ENCODE measurements at places on chromosomes 2 and 18. TPM values are rescaled to one million over a fixed set of nuclear protein-coding genes. Genes with fewer than 3 reads are reported as not detected.

Gene GALNT5
- polyA plus RNA-seq = 0.34 TPM

Gene CNDP1
- polyA plus RNA-seq = 0.20 TPM

Gene NYAP2
- 0.01 TPM for polyA plus RNA-seq

Gene HOXD12
- 0.09 TPM for polyA plus RNA-seq

Gene EMILIN1
- polyA plus RNA-seq = 347 TPM

Gene MC2R
- polyA plus RNA-seq = not detected

DNA sequence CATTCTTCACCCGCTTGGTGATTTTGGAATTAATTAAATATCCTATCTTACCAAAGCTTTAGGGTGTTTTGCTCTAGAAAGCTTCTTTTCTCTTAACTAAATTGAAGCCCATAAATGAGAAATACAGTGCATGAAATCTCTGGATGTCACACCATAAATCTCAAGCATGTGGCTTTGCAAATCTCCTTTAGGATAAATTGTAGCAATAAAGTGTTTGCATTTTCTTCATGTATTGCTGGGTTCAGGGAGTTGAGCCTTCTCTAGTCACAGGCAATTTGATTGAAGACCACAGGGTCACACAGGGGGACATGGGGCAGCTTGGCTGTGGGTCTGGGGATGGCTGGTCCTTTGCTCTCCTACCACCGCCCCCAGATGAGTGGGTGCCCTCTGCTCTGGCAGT lies 364.2 kb downstream of the CLIP4 start:
- DNase-seq = no peak

DNA sequence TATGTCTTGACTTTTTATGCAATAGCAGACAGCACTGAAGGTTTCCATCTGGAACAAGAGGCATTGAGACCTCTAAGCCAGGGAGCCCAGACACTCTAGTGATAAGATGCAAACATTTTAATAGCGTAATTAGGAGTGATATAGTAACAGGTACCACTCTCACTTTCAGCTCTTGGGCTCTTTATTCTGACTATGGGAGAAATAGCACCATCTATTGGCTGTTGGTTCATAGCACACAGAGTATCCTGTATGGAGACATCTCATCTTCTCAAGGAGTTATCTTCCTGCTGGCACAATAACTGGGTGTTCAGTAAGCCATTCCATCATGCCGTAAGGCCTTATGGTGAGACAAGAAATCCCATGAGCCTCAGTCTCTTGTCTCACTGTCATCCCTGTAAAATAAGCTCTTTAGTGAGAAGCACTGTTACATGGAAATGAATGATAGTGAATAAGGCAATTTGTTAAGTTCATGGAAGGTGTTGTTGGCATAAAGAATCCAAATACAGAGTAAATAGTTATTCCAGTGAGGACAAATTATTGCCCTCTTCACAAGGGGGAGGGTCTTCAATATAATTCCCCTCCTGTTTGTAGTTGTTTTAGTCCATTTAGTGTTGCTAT lies 48.3 kb downstream of the THUMPD2 start:
- DNase-seq = no peak

GRCh38 chr2:177692783-177693269 lies 300.3 kb downstream of the AGPS start:
- no peak for DNase-seq

DNA sequence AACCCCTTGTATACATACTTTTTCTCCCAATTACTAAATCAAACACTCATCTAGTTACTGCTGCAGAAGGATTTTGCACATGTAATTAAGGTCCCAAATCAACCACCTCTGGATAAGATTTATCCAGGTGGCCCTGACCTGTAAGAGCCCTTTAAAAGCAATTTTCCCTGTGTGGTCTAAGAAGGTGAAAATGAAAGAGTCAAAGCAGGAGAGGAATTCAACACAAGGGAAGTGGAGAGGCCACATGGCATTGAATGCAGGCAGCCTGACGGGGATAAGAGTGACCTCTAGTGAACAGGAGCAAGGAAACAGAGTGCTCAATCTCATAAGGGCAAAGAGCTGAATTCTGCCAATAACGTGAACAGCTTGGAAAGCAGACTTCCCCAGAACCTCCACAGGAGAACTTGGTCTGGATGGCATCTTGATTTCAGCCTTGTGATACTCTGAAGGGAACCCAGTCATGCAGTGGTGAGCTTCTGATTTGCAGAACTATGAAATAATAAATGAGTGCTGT lies 27.2 kb downstream of the PPP3R1 start:
- DNase-seq = no peak

- DNase-seq = no peak
These were observed 103.8 kb downstream of the ASAP2 start for GRCh38 chr2:9310377-9310776.

- DNase-seq = no peak
These were observed 227.5 kb upstream of the SMAD2 start for GRCh38 chr18:48157956-48158355.

- DNase-seq = no peak
These were observed 160.7 kb upstream of the HDAC4 start for GRCh38 chr2:239561446-239562001.

GRCh38 chr2:174016447-174016846 lies 51.3 kb upstream of the SP3 start:
- no peak for DNase-seq

DNA sequence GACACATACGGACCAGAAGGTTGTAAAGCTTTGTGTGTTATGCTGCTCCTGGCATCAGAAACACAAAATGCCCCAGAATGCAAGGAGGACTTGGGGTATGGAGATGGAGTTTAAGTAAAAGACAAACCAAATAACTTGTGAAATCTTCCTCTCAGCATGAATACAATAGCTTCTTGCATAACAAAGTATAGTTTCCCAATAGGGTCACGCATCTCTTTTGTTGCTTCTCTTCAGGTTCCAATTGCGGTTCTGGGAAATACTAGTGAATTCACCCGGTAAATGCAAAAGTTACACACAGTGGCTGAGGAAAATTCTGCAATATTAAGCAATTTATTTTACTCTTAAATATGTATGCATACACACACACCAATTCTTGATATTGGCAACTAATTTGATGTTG lies 339.2 kb upstream of the EPHA4 start:
- DNase-seq = no peak

- DNase-seq = no peak
These were observed 62.9 kb upstream of the ZEB2 start for GRCh38 chr2:144582651-144583380.

GRCh38 chr18:57856128-57856527 lies 53.0 kb upstream of the ATP8B1 start:
- no peak for DNase-seq

DNA sequence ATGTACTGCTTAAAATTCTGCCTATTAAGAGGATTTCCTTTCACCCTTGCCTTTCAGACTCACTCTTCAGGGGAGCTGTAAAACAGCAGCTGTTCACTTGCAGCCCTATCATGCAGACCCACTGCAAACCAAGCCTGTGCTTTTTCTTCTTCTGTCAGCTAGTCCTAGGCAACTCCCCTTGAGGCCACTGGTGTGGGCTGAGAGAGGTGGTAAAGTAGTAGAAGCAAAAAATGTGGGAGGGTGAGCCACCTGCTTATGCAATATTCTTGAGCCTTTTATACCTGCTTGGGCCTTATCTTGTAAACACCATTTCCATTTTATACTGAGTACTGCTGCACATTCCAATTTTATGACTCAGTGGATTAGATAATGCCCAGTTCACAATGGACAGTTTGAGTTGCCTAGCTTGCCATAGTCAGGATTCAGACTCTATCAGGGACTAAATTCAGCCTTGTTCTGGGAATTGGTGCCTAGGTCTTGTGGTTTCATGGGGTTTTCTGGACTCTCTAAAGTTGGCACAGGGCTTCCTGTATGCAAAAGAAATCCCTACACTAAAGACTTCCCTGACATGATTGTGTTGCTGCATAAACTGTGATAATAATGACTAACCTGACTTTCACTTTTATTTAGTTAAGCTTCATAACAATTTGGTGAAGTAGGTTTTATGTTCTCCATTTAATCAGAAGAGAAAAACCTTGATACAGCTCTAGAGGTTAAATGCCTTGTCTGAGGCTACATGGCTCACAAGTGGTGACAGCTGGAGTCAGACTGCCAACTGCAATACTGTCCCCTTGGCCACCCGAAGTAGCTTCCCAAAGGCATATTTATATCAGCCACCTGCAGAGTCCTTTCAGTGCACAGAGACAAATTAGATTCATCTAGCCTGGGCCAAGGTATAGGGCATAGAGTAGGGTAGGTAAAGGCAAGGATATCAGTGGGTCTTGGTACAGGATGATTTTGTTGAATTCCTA lies 47.4 kb upstream of the KDM3A start:
- no peak for DNase-seq

DNA sequence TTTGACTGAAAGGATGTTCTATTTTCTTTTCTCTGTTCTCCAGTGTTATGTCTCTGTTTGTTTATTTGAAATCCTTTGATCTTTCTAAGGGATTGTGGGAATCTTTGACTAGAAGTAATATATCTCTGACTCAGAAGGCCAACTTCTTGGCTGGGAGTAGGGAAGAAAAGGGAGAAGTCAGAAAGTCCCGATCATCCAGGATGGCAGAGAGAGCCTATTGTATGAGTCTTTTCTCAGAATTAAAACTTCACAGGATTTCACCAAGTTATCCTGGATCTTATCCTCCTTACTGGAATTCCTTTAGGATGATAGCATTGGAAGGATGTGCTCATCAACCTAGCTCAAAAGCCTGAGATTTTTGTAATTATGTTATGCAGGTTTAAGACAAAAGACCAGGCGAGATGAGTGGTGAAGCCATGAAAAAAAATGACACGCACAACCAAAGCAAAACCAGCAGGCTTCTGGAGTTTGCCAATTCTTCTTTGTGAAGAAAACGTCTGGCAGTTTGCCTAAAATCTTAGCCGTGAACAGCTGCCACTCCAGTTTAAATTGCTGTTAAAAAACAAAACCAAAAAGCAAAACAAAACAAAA lies 383.6 kb upstream of the SMIM21 start:
- DNase-seq = no peak

DNA sequence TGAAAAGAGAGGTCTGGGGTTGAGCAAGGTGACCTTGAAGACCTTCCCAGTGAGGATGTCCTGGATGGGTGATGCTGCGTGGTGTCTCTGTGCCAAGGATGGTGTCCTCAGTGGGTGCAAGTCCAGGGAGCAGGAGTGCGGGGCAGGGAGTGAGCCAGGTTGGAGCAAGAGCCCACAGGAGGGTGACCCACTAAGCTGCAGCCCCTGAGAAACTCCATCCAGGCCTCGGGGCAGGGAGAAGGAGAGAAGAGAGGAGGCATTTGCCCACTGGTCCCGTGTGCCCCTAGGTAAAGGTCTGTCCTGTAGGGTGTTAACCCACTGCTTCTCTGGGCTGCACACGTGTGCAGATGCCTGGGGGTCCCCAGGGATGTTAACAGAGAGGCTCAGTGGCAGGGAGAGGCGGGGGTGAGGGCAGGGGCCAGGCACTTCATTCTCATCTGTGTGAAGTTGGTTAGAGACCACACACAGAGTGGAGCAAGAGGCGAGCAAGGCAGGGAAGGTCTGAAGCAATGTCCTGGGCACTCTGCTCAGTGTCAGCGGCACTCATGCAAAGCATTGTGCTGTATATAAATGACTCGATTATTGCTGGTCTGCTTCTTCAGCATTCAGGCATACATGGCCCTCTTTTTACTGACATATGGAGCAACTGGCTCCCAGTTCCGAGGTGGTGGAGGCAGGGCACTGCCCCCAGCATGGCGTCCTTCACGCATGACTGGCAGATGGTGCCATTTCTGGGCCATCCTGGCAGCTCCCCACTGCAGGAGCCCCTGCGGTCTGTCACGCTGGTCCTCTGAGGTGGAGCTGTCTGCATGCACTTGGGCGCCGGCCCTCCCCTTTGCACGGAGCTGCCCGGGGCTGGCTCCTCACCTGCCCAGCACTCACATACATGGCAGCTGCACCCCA lies 117.2 kb upstream of the HS6ST1 start:
- DNase-seq = no peak

DNA sequence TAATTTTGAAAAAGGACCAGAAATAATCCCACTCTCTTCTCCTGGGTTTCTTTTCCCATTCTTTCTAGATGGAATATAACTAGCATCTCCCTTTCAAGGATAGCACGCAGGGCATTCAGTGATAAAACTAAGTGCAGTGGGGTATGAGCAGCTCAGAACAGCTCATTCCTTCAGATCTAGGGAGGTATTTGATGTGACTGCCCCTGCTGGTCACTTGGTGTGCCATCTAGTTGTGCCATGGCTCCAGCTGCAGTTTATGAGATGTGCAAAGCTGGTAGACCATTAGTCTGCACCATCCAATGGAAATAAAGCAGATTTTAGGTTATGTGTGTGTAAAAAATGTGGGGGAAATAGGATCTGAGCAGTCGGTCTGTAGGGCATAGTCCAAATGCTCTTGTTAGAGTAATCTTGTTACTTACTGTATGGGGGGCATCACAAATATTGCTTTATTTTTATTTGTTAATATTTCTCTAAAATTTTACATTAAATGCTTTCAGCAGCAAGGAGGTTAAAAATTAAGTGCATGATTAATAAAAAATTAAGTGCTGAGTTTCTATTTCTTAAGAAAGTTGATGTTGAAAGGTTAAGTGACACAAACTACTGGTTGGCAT lies 38.9 kb downstream of the CTAGE1 start:
- DNase-seq = no peak

DNA sequence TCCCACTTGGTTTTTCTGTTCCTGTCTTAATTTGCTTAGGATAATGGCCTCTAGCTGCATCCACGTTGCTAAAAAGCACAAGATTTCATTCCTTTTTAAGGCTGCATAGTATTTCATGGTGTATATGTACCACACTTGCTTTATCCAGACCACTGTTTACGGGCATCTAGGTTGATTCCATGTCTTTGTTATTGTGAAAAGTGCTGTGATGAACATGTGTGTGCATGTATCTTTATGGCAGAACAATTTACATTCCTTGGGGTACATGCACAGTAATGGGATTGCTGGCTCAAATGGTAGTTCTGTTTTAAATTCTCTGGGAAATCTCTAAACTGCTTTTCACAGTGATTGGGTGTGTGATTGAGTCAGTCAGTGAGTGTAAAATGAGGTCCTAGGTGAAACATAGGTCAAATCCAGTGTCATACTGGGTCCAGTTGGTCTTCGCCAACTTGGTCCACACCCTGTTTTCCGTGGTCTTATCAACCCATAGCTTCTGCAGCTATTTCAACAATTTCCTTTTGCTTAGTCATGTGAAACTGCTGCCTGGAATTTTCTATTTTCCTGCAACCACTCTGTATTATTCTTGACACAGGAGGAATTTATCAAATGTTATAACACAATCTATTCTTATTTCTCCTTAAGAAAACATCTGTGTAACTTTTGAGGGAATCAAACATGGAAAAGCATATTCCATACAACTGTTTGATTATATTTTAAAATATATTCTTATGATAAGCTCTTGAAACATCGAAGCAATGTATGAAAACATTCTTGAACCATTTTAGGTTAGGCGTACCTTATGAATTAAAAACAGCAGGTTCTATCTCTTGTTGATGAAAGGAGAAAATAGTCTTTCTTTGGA lies 82.9 kb downstream of the ADCYAP1 start:
- DNase-seq = no peak

DNA sequence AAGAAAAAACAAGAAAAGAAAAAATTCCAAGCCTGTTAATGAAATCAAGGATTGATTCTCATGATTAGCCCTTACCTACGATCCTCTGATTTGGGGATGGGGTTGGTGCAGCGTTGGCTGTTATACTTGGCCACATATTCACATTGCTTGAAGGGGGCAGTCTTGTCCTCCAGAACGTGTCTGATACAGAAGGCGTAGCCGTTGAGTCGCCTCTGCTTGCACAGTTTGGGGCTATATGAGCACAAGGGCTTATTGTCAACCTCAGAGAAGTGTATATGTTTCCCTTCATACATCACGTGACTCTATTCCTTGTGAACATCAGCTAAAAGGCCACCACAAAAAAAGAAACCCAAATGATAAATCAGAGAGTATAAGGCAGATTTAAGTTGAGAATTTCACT lies 23.2 kb downstream of the INO80D start:
- no peak for DNase-seq

- DNase-seq = no peak
These were observed 228.6 kb upstream of the ID2 start for GRCh38 chr2:8452979-8453903.
